DMS79 (cell line): ENCODE measurements at places on chromosomes 2 and 18.

- no peak for DNase-seq
These were observed 114.5 kb downstream of the MYO3B start for GRCh38 chr2:170292415-170292814.

- no peak for DNase-seq
These were observed 202.0 kb downstream of the HRH4 start for GRCh38 chr18:24662412-24662821.

- DNase-seq = no peak
These were observed 15.9 kb upstream of the ATP6V1B1 start for GRCh38 chr2:70919672-70920366.

GRCh38 chr2:44055229-44055628 lies 59.4 kb upstream of the LRPPRC start:
- DNase-seq = no peak

DNA sequence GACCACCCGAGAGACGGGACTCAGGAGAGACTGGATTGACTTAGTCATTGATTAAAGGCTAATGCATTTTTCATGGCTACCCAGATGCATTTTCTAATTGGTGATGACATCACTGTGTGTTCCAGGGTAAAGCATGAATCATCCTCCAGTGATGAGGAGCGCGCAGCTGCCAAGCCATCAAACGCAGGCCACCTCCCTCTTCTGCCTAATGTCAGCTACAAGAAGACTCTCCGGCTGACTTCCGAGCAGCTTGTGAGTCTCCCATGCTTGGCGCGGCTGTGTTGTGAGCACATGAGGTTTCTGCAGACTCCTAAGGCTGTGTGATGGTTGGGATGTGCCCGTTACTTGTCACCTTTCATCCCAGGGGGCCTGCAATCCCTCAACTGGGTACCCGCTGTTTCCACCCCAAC lies 56.4 kb downstream of the LPIN1 start:
- DNase-seq = no peak

DNA sequence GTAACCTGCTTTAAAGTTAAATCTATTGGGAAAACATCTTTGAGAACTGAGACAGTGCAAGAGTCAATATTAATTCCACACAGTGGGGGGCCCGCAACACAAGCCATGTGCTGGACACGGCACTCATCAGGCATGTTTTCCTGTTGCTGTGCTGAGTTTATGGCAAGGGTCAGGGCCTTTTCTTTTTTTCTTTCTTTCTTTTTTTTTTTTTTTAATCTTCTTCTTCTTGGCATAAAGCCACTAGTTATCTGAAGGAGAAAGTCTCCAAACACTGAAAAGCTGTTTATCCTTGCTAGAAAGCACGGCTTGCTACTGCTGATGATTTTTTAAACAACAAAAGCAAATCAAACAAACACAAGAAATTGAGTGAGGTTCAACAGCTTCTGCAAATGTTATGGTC lies 252.1 kb downstream of the ZNF521 start:
- DNase-seq = peak; percentile 80
